ENCODE measurements at places on chromosomes 12 and 14.

GRCh38 chr12:57008178-57008577 lies 1.8 kb upstream of the ZBTB39 start:
- no peak for DNase-seq

- DNase-seq, result no peak
Observed at GRCh38 chr14:89543425-89543790, 126.4 kb upstream of the FOXN3 start.

DNA sequence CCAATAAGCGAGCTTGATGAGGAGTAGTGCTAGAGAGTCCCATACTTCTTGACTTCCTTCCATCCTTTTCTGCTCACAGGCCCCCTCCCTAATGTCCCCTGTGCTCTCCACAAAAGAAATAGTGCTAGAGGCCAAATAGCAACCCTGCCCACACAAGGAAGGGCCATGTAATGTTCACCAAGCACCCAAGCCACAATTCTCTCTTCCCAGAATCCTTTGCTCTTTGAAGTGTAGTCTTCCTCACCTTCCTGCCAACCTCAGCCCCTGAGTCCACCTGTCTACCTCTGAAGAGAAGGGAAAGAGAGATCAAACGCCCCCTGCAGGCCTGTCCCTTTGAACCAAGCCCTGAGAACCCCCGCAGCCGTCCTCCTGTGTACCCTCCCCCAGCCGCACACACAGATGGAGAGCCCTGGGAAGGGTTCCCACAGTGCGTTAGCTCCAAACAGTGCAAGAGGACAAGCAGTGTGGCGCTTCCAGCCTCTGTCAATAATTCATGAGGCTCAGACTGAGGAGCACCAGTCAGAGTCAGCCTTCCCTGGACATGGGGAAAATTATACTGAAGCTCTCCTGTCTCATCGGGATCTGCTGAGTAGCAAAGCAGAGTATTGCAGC lies 1.9 kb upstream of the DHRS4 start:
- DNase-seq, result no peak

DNA sequence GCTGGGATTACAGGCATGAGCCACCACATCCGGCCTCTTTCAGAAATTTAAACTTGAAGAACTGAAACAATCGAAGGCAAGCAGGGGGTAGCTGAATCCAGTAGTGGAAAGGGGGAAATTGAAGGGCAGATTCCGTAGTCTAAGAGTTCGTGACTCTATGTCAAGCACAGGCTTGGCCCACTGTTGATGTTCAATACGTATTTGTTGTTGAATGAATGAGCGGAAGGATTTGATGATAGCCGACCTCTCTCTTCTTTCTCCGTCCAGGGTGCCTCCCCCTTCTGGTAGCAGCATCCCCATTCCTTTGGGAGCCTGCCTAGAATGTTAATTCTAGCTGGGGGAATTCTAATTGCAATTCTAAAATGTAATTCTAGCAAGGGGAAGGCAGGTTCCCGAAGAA lies 59.8 kb upstream of the MED13L start:
- no peak for DNase-seq

DNA sequence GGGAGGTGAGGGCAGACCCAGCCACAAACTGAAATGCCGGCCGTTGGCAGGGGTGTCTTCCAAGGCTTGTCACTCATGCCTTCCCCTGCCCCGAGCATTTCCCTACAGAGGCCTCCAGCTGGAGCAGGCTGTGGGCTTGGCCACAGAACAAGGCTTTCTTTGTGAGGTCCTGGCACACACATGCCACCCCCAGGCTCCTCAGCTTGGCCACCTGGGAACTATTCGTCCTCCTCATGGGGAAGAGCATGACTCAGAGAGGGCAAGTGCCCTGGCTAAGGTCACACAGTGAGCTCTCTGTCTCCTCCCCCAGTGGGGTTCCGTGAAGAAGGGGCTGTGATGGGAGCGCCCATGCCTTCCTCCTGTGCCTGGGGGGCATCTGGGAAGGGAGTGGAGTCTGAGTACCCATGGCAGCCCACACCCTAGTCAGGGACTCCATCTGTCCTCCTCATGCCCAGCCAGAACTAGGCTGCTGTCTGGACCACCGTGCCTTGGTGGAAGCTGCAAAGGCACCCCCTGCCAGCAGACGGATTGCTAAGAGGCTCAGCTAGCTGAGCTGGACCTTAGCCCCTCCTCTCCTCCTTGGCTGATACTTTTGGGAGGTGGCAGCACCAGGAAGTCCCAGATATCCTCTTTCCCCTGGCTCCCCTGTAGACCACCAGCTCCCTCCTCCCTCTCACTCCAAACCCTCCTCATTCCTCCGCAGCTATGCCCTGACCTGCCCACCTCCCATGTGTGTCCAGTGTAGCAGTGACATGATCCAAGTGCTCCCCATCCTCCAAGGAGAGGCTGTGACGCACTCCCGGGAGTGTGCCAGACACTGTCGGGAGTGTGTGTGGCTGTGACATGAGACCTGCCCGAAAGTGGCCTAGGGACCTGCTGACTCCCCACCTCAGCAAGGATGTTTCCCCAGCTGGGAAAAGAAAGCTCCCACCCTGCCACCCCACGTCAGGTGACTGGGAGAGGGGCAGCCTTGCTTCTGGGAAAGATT lies 21.4 kb downstream of the ABCB9 start:
- DNase-seq, result no peak

DNA sequence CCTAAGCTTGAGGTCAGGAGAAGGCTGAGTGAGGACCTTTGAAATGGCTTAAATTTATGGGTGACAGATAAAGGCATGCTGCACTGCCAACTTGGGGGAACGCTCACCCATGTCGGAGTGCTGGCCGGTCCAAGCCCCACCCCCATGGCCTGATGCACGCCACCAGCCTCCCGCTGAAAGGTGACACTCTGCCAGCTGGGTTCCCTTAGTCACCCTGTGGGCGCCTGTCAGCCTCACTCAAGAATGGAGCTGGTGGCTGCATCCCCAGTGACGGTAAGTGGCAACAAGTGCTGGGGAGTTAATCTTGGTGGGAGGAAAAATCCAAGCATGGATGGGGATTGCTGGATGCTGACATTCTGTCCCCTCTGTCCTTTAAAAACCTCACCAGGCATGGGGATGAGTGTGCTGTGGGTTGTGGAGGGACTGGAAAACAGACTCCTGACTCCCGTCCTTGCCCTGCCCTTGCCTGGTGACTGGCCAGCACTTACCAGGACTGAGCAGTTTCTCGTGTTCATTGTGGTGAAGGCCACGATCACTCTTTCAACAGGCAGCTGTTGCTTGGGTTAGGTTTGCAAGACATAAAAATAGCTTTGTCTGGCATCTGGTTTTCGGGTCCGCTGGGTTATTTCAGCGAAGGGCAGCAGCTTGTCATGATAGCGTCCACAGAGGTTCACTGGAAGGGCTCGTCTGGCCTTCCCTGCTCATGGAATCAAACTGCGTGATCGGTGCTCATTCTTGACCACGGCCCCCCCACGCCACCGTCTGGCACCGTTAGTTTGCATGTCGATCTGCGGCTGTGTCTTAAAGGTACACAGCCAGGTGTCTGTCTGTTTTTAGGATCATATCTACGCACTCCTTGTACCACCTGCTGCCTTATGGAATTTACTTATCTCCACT lies 15.0 kb downstream of the ACACB start:
- no peak for DNase-seq

GRCh38 chr12:122981587-122982476 lies 1.4 kb downstream of the ARL6IP4 start:
- DNase-seq, result no peak

DNA sequence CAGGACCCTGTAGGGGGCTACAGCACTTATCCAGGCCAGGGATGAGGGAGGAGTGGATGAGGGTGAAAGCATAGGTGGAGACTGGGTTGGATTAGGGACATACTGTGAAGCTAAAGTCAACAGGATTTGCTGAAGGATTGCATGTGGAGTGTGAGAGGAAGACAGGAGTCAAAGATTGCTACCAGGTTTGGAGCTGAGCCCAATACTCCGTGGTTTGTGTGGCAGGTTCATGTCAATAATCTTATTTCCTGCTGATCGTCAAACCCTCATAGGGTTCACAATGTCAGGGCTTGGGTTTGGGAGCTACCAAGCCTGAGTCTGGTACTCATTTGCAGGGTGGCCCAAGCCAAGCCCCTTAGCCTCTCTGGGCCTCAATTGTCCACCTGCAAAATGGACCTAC lies 77.1 kb upstream of the PLXNC1 start:
- no peak for DNase-seq

- no peak for DNase-seq
Observed at GRCh38 chr14:101915871-101916815, 48.2 kb upstream of the DYNC1H1 start.

- DNase-seq, result no peak
Observed at GRCh38 chr12:131672311-131672940, 38.5 kb upstream of the SFSWAP start.

GRCh38 chr14:36605506-36605857 lies 23.1 kb upstream of the NKX2-8 start:
- DNase-seq, result no peak

DNA sequence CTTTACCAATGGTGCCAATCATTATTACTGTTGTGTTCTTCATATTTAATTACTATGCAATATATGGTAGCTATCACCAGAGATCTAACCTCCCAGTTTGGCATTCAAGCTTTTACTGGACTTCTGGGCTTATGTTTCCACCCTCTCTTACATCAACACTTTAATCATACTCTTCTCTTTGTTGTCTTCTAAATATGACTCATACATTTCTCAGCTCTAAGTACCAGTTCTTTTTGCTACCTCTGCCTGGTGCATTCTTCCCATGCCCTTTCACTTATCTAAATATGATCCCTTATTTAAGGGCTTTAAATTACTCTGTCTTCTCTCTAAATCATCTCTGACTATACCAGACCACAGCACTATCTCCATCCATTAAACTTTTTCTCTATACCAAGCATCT lies 246.1 kb upstream of the CCDC196 start:
- DNase-seq, result no peak

- DNase-seq, result no peak
Observed at GRCh38 chr12:14854586-14855183, 11.4 kb upstream of the ART4 start.

DNA sequence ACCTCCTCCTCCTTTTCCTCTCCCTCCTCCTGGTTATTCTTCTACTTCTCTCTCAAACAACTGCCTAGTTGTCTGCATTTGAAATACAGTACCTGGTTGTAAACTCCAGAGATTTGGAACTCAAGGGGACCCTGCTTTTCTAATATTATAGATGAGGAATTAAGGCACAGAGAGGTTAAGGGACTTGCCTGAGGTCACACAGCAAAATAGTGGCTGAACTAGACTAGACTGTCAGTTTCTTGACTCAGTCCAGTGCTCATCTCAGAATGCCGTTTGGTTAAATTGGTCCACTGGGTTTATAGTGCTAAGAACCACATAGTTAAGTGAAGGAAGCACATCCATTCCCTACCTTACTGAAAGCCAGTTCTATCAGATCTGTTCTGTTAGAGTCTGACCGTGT lies 105.9 kb upstream of the VASH1 start:
- no peak for DNase-seq

DNA sequence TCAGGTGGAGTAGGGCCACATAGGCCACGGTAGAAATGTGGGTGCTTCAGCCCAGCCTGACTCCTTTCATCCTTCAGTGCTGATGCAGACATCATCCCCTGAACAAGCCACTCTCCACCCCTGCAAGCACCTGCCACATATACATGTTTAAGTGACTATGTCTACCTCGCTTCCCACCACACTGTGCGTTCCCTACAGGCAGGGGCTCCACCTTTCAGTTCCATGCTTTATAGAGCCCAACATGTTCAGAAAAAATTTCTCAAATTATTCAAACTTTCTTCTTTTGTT lies 11.6 kb downstream of the SLC7A7 start:
- no peak for DNase-seq

GRCh38 chr12:111775205-111776193 lies 8.8 kb downstream of the ALDH2 start:
- DNase-seq, result no peak

DNA sequence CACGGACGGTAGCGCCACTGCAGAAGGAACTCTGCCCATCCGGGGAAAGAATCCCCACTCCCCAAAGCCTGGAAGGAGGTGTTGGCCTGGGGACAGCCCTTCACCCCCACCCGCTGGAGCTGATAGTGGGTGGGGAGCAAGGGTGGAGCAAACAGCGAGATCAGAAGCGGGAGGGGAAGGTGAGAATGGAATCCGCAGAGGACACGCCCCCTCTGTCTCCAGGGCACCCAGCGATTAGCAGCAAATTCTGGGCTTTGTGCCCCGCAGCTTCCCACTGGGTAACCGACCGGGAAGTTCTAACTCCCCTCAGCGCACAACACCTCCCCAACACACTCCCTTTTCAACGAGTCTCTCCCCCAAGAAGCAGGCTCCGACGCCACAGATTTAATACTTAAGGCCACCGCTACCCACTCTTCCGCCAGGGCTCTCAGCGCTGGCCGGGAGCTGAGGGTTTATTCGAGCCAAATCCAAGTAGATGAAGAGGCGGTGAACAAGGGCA lies 1.4 kb downstream of the SLC25A29 start:
- no peak for DNase-seq

DNA sequence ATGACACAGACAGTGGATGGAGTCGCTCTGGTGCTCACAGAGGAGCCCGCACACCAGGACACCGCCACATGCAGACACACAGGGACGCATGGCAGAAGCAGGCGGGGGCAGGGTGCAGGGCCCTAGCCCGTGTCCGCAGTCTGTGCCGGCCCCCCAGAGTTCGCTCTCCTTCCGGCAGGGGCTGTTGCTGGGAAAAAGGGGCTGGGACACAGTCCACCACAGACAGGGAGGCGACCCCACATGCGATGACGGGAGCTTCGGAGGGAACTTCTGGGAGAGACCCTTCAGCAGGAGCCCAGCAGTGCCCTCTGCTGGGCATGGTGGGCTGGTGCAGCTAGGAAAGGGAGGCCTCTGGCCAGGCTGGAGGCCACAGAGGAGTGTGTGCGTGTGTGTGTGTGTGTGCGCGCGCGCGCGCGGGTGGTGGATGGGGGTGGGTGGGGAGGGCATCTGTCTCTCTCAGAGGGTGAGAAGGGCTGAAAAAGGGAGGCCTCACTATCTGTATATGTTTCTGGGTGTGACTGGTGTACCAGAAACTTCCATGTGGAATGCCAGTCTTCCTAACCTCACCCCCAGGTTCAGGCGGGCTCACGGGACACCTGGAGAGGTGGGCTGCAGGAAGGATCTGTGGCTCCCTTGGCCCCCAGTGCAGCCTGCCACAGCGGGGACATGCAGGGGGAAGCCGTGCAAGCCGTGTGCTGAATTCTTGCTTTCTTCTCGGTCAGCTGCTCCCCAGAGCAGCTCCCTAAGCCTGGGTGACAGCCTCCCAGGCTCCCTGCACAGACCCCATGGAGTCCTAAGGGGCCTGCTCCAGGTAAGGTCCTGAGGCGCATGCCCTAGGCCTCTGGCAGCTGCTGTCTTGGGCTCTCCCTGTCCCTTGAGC lies 60.7 kb downstream of the PLEKHG3 start:
- peak; percentile 82 for DNase-seq

- no peak for DNase-seq
Observed at GRCh38 chr12:72586456-72586855, 314.3 kb downstream of the TRHDE start.

DNA sequence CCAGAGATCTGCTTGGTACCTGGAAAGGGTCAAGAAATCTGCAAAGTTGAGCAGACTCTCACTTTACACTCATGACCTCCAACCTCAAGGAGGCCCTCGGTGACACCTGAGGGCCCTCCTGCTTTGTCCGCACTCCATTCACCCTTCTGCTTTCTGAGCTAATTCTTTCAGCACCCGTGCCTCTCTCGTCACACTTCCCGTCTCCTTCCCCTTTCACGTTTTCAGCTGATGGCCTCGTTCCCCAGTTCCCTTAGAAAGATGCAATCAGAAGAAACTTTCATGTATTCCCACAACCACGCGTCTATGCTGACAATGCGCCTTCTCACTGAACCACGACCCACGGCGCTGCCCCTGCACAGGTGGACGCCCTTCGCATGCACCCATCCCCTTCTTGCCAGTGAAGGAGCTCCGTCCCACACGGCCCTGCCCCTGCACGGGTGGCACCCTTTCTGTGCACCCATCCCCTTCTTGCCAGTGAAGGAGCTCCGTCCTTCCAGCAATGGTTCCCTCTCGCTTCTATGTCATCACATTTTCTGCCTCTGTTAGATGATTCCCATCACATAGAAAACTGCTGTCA lies 340.1 kb upstream of the FKBP4 start:
- no peak for DNase-seq

Data from endothelial cell (in vitro differentiated cells).